ENCODE measurements at places on chromosomes 2 and 18.
A peak's percentile ranks its signal among the peaks of the same experiment; 100 is the strongest.

- peak; percentile 50 for DNase-seq
Measured at GRCh38 chr2:120594856-120595685, 140.6 kb upstream of the GLI2 start.

DNA sequence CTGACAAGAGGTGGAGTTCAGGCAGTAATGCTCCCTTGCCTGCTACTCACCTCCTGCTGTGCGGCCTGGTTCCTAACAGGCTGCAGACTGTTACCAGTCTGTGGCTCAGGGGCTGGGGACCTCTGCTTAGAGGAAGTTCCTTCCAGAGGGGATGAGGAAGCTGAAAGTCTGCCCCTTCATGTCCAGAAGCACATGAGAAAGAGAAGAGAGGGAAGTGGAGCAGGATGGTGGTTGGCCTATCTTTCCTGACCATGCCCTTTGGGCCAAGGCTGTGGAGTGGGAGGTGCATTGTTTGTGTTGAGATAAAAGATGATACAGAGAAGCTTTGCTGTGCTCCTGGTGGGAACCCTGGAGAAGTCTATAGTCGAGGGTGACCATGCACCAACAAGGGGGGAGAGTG is 112.5 kb downstream of the LPIN1 start:
- DNase-seq: no peak

DNA sequence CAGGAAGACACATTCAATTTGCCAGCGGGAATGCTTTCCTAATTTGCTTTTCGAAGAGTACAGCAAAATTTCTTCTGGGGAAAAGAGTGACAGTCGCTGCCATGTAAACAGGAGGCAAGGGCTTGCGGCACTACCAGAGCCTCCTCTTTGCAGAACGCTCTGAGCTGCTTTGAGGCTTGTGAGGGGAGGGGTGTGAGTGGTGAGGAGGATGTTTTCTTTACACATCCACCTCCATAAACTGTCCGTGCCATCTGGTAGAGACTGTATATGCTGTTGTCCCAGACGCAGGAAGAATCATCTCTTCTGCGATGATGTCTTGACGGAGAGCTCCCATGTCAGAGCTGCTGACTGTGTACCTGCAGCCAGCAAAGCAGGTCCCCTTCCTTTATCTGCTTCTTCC is 138.0 kb downstream of the SOCS6 start:
- no peak for DNase-seq

- no peak for DNase-seq
Measured at GRCh38 chr2:22347306-22347705, 1037.7 kb upstream of the KLHL29 start.

GRCh38 chr2:12918138-12918834 is 201.6 kb downstream of the TRIB2 start:
- no peak for DNase-seq
